Dorsolateral prefrontal cortex (tissue), 122 donors: ENCODE measurements at places on chromosomes 1 and 21. TPM values are rescaled to one million over a fixed set of nuclear protein-coding genes. Genes with fewer than 3 reads are reported as not detected.

MR1 gene
- 7.0 TPM for total RNA-seq

SPRR2B gene
- not detected for total RNA-seq

HPCAL4 gene
- 84.1 TPM for total RNA-seq

SLC44A3 gene
- 15.0 TPM for total RNA-seq

PPP1R8 gene
- 28.8 TPM for total RNA-seq

LCE1D gene
- total RNA-seq: not detected

HEYL gene
- 2.6 TPM for total RNA-seq

BARHL2 gene
- total RNA-seq: not detected

GJA9 gene
- 0.96 TPM for total RNA-seq

B3GALT2 gene
- total RNA-seq: 23.7 TPM

ARPC5 gene
- 31.6 TPM for total RNA-seq

CFAP107 gene
- total RNA-seq: not detected

LINGO4 gene
- 0.31 TPM for total RNA-seq

MROH9 gene
- total RNA-seq: not detected

FALEC gene
- 2.4 TPM for total RNA-seq

C2CD4D gene
- 1.6 TPM for total RNA-seq

OVAAL gene
- total RNA-seq: not detected

FCAMR gene
- total RNA-seq: not detected

CHODL gene
- 0.76 TPM for total RNA-seq

GAS5 gene
- total RNA-seq: 115 TPM

LMX1A gene
- not detected for total RNA-seq

SLC30A1 gene
- total RNA-seq: 19.8 TPM

S100A7A gene
- not detected for total RNA-seq

MFAP2 gene
- total RNA-seq: 2.4 TPM

LCK gene
- total RNA-seq: not detected

TNFRSF14 gene
- 21.0 TPM for total RNA-seq

LDLRAD1 gene
- total RNA-seq: not detected

FCGR2B gene
- 3.2 TPM for total RNA-seq

GNL2 gene
- total RNA-seq: 21.8 TPM

OR4F16 gene
- total RNA-seq: not detected

TFF3 gene
- not detected for total RNA-seq

C1orf94 gene
- total RNA-seq: not detected

CASQ1 gene
- total RNA-seq: 15.8 TPM

OPTC gene
- not detected for total RNA-seq

TMED5 gene
- total RNA-seq: 42.8 TPM

CXADR gene
- total RNA-seq: 16.2 TPM

NKAIN1 gene
- 22.3 TPM for total RNA-seq

TDRD10 gene
- total RNA-seq: 2.7 TPM

BMP8B gene
- 2.2 TPM for total RNA-seq

WNT2B gene
- total RNA-seq: 8.4 TPM

RSPH1 gene
- total RNA-seq: 8.6 TPM

MYCL gene
- 1.4 TPM for total RNA-seq

UMODL1 gene
- 2.2 TPM for total RNA-seq

LYPD8 gene
- total RNA-seq: 10.0 TPM

POU3F1 gene
- total RNA-seq: 7.9 TPM

CELSR2 gene
- 191 TPM for total RNA-seq
